ENCODE measurements at places on chromosomes 12 and 14.

- DNase-seq, result no peak
Observed at GRCh38 chr12:52197371-52198231, 5.8 kb upstream of the KRT80 start.

DNA sequence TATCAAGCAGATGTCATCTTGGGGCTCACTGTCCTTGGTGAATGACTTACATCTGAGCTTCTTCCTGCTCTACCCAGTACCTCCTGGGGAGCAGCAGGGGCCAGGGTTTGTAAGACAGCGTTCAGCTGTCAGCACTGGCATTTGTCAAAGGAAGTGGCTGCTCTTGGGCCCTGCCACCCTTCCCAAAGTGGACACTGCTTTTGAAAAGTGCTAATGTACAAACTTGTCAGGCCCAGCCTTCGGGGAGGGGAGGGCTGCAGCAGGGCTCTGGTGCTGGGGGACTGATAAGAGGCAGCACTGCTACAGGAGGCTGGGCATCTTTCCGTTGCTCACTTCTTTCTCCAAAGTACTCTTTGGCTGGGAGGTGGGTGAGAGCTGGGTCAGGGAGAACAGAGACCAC, 59.8 kb upstream of the RBM19 start:
- no peak for DNase-seq

DNA sequence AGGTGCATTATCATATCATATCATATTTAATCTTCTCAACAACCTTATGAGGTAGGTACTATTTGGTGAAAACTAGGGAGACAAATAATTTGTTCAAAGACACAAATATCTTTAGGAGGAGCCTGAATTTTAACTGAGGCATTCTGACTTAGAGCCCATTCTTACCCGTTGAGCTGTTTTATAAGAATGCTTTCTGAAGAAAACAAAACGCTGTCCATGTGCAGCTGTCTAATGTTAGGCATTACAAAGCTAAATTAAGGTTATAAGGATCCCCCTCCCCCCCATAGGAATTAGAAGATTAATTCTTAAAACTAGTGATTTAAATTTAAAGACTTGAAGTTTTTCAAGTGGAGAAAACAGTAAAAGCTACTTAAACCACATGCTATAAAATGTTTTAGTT, 6.4 kb downstream of the KTN1 start:
- no peak for DNase-seq

DNA sequence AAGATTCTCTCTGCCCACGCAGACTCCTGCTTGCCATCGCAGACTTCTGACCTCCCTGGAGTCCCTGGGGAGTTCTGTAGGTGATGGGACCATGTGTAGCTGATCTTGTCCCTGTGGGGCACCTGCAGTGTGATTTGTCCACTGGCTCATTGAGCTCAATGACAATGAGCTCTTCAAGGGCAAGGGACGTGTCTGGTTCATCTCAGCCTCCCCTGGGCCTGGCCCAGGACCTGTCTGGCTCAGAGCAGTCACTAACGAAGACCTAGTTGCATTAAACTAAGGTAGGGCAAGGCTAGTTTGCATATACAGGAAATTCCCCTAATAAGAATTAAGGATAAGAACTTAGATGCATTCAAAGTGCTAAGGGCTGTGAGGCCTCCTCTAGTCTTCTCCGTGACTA, 245.5 kb upstream of the NOS1 start:
- no peak for DNase-seq

DNA sequence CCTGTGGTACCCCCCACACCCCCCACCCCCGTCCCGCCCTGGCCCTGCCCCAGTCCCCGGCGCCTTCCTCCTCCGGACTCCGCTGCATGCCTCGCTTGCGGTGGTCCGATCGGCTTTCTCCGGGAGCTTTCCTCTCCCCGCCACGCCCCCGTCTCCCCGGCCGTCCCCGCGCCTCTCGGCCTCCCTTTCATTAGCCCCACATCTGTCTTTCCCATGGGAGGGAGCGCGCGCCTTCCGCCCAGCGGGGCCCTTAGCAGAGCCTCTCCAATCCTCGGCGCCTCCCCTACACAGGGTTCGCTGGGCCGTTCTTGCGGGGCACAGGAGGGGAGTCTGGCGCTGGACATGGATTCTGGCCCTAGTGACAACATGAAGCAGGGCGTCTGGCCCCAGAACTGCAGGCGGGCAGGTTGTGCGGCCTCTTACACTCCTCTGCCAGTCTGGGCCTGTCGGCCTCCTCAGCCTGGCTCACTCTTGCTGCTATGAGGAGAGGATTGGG, 1.5 kb upstream of the EFS start:
- no peak for DNase-seq

DNA sequence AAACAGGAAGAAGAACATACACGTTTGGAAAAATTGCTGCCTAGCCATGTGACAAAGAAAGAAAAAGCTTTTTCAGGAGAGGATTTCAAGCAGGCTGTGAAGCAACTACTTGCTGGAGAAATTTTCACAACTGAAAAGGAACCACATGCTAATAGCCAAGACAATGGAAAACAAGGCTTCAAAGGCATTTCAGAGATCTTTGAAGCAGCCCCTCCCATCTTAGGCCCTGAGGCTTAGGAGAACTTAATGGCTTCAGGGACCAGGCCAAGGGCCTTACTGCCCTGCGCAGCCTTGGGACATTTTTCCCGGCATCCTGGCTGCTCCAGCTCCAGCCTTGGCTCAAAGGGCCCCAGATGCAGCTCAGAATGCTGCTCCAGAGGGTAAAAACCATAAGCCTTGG, 255.9 kb upstream of the ARID2 start:
- no peak for DNase-seq

DNA sequence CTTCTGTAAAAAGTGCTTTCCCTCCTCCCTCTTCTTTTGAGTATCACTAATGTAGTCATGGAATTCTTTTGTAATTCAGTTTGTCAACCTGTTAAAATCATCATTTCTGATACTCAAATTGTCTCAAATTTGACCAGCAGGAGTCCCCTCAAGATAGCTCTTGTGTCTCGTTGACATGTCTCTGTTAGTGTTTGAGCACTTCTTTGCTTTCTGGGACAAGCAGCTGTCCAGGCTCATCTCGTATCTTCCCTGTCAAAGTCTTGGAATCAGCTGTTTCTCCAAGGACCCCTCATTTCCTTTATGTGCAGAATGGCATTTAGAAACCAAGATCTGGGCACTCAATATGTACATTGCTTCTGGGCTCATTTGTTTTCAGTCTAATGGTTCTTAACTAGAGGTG, 10.7 kb downstream of the CIPC start:
- DNase-seq, result no peak

- DNase-seq, result no peak
Observed at GRCh38 chr14:28102814-28103213, 663.8 kb upstream of the FOXG1 start.

- DNase-seq, result no peak
Observed at GRCh38 chr12:68766646-68767045, 20.7 kb downstream of the SLC35E3 start.

GRCh38 chr12:25712169-25712568, 159.1 kb upstream of the LMNTD1 start:
- DNase-seq, result no peak

DNA sequence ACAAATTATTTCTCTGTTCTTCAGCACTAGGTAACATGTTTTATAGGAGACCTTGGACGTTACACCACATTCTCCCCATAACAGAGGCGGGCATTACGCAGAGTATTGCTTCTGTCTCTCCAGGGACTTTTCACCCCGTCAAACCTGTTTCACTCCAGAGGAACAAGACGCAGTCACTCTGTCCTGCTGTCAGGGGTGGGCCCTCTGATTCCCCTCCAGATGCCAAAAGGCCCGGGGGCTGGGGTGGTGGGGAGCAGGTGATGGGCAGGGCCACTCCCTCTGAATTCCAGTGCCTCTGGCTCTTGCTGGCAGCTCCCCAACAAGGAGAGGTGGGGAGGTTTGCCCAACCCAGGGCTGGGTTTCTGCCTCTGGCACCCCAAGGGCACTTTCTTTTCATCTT, 71.9 kb downstream of the NTF3 start:
- no peak for DNase-seq

GRCh38 chr14:95204705-95205104, 47.4 kb upstream of the DICER1 start:
- no peak for DNase-seq

DNA sequence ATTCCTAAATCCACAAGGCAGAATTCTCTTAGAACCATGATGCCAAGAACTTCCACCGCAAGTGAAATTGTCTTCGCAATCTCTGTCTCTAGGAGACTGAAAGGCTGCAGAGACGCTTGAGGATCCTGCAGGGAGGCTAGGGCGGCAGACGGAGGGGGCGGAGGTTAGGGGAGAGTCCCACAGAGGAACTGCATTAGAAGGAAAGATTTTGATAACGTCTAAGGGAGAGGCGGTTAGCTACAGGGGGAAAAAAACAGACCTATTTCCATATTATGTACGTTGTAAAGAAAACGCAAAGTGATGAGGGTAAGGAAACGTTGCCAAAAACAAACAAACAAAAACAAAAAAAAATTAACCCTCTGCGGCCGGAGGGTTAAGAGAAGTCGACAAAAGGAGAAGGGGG, 595 bp downstream of the KLHL28 start:
- peak; percentile 46 for DNase-seq

DNA sequence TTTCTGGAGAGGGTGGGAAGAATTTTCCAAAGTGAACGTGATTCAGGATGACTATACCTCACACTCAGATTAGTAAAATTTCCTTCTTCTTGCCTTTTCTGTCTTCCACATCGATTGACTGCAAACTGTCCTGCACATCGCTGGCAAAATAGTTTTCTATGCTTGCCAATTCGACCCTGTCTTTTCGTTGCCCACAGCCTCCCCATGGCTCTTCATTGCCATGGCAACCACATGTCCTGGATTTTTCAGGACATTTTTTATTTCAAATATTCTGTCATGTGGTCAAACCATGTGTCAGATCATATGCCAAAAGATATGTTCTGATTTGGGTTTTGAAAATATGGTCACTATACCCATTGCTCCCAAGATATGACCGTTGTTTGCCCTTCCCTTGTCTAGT, 46.9 kb upstream of the OTX2 start:
- no peak for DNase-seq

- peak; percentile 88 for DNase-seq
Observed at GRCh38 chr12:121992059-121992879, 29.4 kb upstream of the BCL7A start.

DNA sequence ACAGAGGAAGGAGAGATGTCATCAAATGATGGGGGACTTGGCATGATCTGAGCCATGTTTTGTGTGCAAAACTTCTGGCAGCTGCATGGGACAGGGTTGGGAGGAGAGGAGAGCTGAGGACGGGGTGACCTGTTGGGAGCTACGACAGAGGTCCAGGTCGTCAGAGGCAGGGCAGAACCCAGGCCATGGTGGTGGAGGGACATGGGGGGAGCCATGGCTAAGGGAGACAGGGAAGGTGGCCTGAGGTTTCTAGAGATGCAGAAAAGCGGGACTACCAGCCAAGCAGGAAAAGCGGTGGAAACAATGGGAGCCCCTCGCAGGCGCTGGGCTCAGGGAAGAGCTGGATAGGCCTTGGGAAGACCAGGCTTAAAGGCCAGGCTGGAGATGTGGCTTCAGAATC, 88.3 kb downstream of the DICER1 start:
- no peak for DNase-seq

GRCh38 chr12:124919521-124920352, 5.3 kb upstream of the UBC start:
- no peak for DNase-seq

GRCh38 chr12:62859321-62859737, 75.6 kb downstream of the PPM1H start:
- DNase-seq, result no peak

- DNase-seq, result peak; percentile 49
Observed at GRCh38 chr12:50825372-50825838, 17.3 kb upstream of the TMPRSS12 start.

DNA sequence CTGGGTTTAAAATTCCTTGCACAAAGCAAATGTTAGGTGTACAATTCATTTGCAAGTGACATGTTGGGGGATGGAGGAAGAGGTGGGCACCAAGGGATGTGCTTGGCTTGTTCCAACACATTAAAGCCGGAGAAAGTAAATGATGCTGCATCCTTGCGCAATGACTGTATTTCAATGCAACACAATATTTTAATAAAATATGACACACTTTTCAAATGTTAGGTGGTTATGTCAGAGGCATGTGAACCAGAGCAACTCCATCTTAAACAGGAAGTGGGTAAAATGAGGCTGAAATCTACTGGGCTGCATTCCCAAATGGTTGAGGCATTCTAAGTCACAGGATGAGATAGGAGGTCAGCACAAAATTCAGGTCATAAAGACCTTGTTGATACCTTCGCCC, 53.6 kb upstream of the ARHGAP5 start:
- DNase-seq, result no peak

- no peak for DNase-seq
Observed at GRCh38 chr14:55412676-55413075, 1.0 kb upstream of the ATG14 start.

DNA sequence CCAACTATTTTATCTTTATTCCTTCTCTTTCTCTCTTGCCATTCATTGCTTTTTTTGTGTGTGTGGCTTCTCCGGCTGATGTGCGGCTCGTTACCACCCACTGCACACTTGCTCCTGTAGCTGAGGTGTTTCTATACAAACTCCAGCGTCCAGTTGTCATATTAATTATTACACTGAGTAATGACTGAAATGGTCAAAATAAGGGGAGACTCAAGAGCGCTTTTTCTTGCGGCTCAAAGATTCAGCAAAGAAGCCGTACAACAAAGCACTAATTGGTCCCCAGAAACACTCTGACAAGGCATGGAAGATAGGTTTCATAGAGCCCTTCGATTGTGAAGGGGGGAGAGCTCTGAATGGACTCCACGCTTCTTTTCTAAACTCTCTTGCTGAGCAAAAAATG, 5.6 kb upstream of the ASCL1 start:
- no peak for DNase-seq

DNA sequence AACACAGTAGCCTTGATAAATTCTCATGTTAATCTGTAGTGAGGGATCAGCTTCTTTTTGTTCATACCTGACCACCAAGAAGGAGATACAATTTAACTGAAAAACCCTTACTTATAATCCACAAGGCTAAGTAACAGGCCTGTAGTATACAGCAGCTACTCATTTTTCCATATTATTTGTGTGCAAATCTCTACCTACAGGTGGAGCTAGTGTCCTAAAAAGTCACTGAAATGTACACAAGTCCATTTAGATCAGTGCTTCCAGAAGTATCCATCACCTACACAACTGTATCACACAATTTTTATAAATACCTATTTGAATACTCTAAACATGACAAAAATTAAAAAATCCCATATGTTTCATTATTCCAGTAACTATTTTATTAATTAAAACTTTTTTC, 173.2 kb downstream of the SLC35F4 start:
- no peak for DNase-seq

- no peak for DNase-seq
Observed at GRCh38 chr12:93208011-93208410, 169.7 kb upstream of the NUDT4 start.

DNA sequence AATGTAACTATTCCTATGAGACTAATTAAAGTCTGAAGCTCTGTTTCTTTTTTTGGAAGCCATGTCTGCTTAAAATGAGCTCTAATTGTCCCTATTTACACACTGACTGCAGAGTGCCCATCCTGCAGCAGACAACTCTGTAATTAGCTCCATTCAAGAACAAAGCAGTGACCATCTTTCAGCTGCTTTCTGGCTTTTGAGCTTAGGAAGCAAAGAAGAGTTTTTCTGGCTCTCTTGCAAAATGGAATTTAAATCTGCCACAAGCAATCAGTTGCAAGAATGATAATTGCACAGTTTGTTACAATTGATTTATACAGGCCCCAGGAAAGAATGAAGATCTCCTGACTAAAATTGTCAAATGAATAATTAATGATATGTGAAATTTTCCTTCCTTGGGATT, 83.4 kb downstream of the GAS2L3 start:
- DNase-seq, result no peak

All from GM20000 (cell line).